ENCODE measurements at places on chromosomes 4 and X. TPM values are rescaled to one million over a fixed set of nuclear protein-coding genes. Genes with fewer than 3 reads are reported as not detected.

The GPR78 gene
- polyA plus RNA-seq, result 0.09 TPM

The MAGEA4 gene
- polyA plus RNA-seq, result not detected

The TSPAN6 gene
- 2.9 TPM for polyA plus RNA-seq

The DAPP1 gene
- 20.0 TPM for polyA plus RNA-seq

The HPSE gene
- polyA plus RNA-seq, result 1.3 TPM

- no peak for DNase-seq
Measured at GRCh38 chr4:101910786-101911373, 120.3 kb downstream of the BANK1 start.

DNA sequence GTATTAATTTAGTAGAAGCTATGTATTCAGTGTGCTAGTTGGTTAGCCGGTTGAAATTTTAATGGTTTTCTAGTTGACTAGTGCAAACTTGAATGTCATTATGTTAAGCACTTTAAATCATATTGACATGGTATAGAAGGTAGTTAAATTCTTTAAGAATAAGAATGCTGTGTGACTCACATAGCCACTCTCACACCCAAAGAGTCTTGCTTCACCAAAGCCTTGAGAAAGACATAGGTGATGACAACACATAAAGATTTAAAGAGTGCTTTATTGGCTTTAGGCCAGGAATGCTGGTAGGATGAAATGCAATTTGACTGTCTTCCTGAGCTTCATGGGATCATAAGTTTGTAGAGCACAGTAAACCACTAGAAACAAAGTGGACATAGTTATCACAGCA, 85.3 kb downstream of the DCAF8L2 start:
- DNase-seq, result no peak

DNA sequence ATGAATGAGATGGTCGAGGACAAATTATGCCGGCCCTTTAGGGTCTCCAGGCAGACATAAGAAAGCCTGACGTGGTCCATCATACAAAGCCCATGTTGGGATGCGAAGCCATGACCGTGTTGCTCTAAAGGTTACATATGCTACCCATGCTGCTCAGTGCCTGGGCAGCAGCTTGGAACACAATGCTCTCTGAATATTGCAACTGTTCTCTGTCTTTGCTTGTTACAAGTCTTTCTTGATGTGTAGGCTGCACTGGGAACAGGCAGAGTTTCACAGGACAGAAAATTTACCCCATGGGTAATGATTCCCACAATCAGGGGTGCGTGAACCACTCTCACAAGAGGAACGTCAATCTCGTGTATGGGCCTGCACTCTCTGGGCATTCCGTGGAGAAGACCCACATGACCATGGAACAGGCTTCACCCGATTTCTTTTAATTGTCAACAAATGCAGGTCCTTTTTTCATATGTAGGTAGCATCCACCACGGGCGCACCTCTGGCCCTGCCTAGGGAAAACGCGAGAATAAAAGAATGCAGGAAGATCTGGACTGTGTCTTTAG, 66.3 kb downstream of the NBDY start:
- DNase-seq, result no peak

DNA sequence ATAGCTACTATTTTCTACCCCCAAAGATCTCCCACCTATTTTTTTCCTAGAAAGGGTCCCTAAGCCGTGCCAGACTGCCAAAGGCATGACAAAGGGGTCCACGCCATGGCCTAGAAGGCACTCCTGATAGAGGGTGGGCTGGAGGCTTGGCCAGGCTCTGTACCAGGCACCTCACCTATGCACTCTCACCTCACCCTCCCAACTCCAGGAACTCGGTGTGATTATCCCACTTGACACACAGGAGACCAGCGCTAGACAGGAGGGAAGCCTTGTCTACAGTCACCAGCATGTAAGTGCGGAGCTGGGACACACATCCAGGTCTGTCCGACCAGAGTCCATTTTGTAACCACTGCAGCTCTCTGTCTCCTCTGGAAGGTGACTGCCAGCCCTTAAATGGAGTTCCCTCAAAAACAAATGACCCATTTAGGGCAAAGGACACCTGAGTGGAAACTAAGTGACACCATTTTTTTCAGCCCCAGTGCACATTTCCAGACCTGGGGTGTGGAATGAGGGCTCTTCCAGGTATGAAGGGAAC, 106.4 kb downstream of the RTL5 start:
- no peak for DNase-seq

GRCh38 chr4:127188847-127189246, 443.9 kb upstream of the INTU start:
- DNase-seq, result no peak

- DNase-seq, result no peak
Measured at GRCh38 chr4:174592985-174593335, 70.7 kb upstream of the HPGD start.

GRCh38 chrX:24301806-24302205, 12.1 kb downstream of the SUPT20HL2 start:
- DNase-seq, result no peak

DNA sequence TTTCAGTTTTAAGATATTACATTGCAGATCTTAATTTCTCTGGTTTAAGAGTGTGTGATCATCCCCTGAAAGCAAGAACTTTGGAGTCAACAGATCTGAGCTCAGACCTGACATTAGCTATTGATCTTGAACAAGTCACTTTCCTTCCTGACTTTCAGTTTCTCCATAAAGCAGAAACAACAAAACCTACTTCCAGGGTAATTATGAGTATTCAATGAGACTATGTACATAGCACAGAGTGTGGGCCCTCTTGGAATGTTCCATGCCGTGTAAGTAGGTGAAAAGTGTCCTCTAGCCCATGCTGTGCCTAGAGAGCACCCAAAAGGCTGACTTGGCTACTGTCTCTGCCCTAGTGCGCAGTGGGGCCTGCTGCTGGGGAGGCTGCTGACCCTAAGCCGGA, 188.0 kb upstream of the RPL34 start:
- no peak for DNase-seq

DNA sequence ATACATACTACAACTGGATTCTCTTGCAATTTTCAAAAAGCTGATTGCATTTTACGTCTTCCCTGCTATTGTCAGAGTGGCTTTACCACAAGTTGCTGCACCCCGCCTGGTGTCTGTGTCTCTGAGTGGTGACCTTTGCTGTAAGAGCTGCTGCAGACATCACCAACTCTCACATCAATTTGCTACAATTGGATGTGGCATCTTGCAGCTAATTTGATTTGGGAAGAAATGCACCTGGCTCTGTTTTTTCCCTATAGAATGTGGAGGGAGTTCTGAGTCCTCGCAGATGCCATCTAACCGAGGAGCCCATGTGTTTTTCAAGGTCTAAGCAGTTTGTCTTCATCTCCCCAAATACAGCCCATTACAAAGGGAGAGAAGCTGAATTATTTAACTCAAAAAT, 73.8 kb upstream of the PHOX2B start:
- no peak for DNase-seq

Measured in spleen (tissue), 13 donors.